ENCODE measurements at places on chromosomes 16 and 17. TPM values are rescaled to one million over a fixed set of nuclear protein-coding genes. Genes with fewer than 3 reads are reported as not detected.
A peak's percentile ranks its signal among the peaks of the same experiment; 100 is the strongest.

GRCh38 chr17:79715098-79715942 is 15.4 kb upstream of the ENPP7 start:
- no peak overlapping the region for H3K27ac ChIP-seq
- no peaks in the 10 kb centered on the region for H3K4me1 ChIP-seq
- no peak overlapping the region for H3K4me3 ChIP-seq
- no peaks in the 10 kb centered on the region for H3K27me3 ChIP-seq

- H3K4me3 ChIP-seq = no peak overlapping the region
- no peak overlapping the region for H3K27ac ChIP-seq
Measured at GRCh38 chr17:50428831-50429424, 2.9 kb downstream of the ACSF2 start.

GRCh38 chr16:1351215-1351581 is 480 bp downstream of the TSR3 start:
- DNase-seq = no peak
- H3K4me3 ChIP-seq = peak overlapping the region; percentile 50
- peaks cover 9% of the 10 kb centered on the region for H3K4me1 ChIP-seq
- H3K27me3 ChIP-seq = no peaks in the 10 kb centered on the region
- peak overlapping the region; percentile 9 for H3K27ac ChIP-seq

GRCh38 chr16:48383877-48384519 is 1.2 kb downstream of the SIAH1 start:
- H3K36me3 ChIP-seq = no peaks in the 10 kb centered on the region
- peak overlapping the region; percentile 100 for H3K27ac ChIP-seq
- H3K4me3 ChIP-seq = peak overlapping the region; percentile 99
- no peaks in the 10 kb centered on the region for H3K27me3 ChIP-seq

GRCh38 chr16:55367301-55367811 is 43.4 kb downstream of the IRX6 start:
- DNase-seq = no peak
- H3K27me3 ChIP-seq = no peaks in the 10 kb centered on the region
- no peaks in the 10 kb centered on the region for H3K36me3 ChIP-seq
- H3K4me3 ChIP-seq = no peak overlapping the region
- no peaks in the 10 kb centered on the region for H3K4me1 ChIP-seq

DNA sequence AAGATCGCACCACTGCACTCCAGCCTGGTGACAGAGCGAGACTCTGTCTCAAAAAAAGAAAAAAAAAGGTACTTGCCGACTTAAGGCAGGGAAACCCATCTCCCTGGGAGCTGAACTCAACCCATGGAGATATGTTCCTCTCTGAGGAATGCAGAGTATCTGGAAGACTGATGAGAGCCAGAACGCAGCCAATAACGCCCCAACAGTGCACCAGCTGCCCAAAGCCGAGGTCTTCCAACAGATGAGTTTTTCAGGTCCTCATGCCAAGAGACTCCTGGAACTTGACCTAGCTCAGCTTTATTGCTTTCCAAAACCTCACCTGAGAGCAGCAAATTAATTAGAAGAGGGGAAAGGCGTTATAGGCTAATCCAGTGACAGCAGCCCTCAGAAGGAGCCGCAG is 9.4 kb downstream of the ELAC2 start:
- no peaks in the 10 kb centered on the region for H3K36me3 ChIP-seq
- DNase-seq = no peak
- no peaks in the 10 kb centered on the region for H3K4me1 ChIP-seq
- H3K27me3 ChIP-seq = no peaks in the 10 kb centered on the region
- H3K4me3 ChIP-seq = no peak overlapping the region

DNA sequence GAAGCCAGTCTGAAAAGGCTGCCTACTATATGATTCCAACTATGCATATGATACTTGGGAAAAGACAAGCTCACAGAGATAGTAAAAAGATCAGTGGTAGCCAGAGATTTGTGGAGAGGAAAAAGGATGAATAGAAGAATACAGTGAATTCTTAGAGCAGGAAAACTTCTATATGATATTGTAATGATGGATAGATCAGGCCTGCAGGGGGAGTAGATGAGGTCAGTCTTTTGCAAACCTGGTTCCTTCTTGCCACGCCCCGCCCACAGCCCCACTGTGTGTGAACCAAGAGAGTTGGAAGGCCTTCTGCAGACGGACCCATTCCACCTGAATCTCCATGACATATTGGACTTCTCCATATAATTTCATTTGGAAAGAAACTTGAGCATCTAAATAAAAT is 761 bp upstream of the CCL8 start:
- H3K4me3 ChIP-seq = no peak overlapping the region
- H3K27ac ChIP-seq = no peak overlapping the region
- DNase-seq = no peak
- no peaks in the 10 kb centered on the region for H3K27me3 ChIP-seq

- no peaks in the 10 kb centered on the region for H3K4me1 ChIP-seq
- no peak overlapping the region for H3K4me3 ChIP-seq
- no peak overlapping the region for H3K27ac ChIP-seq
- no peaks in the 10 kb centered on the region for H3K27me3 ChIP-seq
Measured at GRCh38 chr16:54431997-54432896, 145.7 kb upstream of the IRX3 start.

DNA sequence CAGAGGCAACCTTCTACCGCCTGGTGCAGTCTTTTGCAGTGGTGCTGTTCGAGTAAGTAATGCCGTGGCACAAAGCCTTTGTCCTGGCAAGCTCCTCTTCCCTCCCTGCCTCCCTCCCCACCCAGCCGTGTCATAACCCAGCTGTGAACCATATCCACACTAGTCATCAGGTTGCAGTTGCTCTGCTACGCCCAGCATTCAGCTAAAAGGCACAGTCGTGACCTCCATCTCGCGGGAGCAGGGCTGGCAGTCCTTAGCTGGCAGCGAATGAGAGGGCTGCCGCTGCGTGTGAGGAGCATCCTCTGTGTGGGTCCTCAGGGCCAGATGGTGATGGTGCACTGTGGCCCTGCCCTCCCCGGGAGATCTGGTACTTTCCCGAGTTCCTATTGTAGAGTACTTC is 39.3 kb downstream of the CIBAR2 start:
- no peaks in the 10 kb centered on the region for H3K4me1 ChIP-seq
- H3K4me3 ChIP-seq = no peak overlapping the region
- peak; percentile 31 for DNase-seq
- no peaks in the 10 kb centered on the region for H3K27me3 ChIP-seq
- no peak overlapping the region for H3K27ac ChIP-seq

DNA sequence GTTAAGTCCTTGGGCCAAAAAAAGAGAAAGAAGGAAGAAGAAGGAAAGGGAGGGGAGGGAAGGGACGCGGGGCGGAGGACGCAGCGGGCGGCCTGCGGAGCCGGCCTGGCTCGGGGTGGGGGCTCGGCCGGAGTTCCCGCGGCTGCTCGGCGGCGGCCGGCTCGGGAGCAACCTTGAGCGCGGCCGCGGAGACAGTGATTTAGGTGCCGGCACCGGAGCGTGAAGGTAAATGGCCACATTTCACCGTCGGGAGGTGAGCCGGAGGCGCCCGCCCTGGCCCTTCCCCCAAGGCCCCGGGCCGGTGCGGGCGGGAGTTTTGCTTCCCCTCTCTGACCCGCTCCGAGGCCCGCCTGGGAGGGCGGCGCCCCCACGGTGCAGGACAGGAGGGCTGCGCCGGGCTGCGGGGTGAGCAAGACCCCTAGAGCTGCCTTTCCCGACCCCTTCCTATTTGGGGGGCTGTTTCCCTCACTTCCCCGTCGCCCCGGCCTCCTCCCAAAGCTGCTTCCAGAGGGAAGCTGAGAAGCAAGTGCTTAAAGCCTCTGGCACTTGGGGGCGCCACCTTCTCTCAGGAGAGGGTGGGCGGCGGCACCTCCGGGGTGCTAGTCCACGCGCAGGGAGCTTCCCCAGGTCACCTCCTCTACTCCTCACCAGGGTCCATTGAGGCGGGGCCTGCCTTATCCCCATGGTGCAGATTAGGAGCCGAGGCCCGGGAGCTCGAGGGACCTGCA is 56.5 kb downstream of the MRM1 start:
- peak overlapping the region; percentile 15 for H3K4me3 ChIP-seq
- no peak overlapping the region for H3K27ac ChIP-seq
- no peaks in the 10 kb centered on the region for H3K27me3 ChIP-seq
- H3K36me3 ChIP-seq = no peaks in the 10 kb centered on the region

DNA sequence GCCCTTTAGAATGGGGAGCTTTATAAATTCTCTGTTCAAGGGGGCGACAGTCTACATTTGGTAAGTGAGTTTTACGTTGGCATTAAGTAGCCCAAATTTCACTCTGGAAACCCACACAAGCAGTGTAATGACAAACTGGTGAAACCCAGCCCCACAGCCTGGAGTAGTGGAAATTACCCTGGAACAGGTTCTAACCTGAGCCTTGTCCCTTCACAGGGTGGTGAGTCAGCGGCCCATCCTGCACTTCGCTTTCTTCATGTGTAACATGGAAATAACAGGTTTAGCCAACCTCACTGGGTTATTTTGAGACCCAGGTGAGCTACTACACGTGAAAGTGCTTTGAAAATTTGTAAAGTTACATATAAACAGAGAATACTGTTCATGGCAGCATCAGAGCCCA is 3.5 kb upstream of the TLCD3A start:
- no peaks in the 10 kb centered on the region for H3K27me3 ChIP-seq
- no peak overlapping the region for H3K27ac ChIP-seq
- H3K4me1 ChIP-seq = no peaks in the 10 kb centered on the region
- DNase-seq = no peak
- H3K36me3 ChIP-seq = no peaks in the 10 kb centered on the region
- no peak overlapping the region for H3K4me3 ChIP-seq

- no peak for DNase-seq
- no peaks in the 10 kb centered on the region for H3K4me1 ChIP-seq
- H3K27me3 ChIP-seq = no peaks in the 10 kb centered on the region
- H3K27ac ChIP-seq = no peak overlapping the region
Measured at GRCh38 chr17:72307836-72308235, 187.0 kb downstream of the SOX9 start.

- no peak for DNase-seq
- no peaks in the 10 kb centered on the region for H3K4me1 ChIP-seq
- H3K27me3 ChIP-seq = no peaks in the 10 kb centered on the region
Measured at GRCh38 chr16:80200079-80200478, 340.7 kb upstream of the DYNLRB2 start.

- no peaks in the 10 kb centered on the region for H3K36me3 ChIP-seq
- peak; percentile 88 for DNase-seq
- peak overlapping the region; percentile 96 for H3K27ac ChIP-seq
- no peaks in the 10 kb centered on the region for H3K27me3 ChIP-seq
- no peak overlapping the region for H3K4me3 ChIP-seq
Measured at GRCh38 chr17:50949989-50950877, 84.1 kb upstream of the TOB1 start.

GRCh38 chr17:29949696-29950095 is 8.3 kb downstream of the EFCAB5 start:
- no peaks in the 10 kb centered on the region for H3K27me3 ChIP-seq
- H3K4me3 ChIP-seq = no peak overlapping the region
- no peaks in the 10 kb centered on the region for H3K36me3 ChIP-seq
- no peak overlapping the region for H3K27ac ChIP-seq
- H3K4me1 ChIP-seq = no peaks in the 10 kb centered on the region
- no peak for DNase-seq

Gene SPDYE4
- not detected for total RNA-seq

Gene SMIM36
- not detected for total RNA-seq

Gene CYBC1
- total RNA-seq = 12.0 TPM

Gene LYRM9
- 31.4 TPM for total RNA-seq

Gene NFAT5
- 54.1 TPM for total RNA-seq

Gene CDH3
- total RNA-seq = 5.1 TPM

Gene CLEC10A
- not detected for total RNA-seq

Data from uterus (tissue), 4 donors.